ENCODE measurements at places on chromosomes 2 and 18.

GRCh38 chr2:238940806-238941205, 92.9 kb downstream of the TWIST2 start:
- DNase-seq = no peak

GRCh38 chr2:179842498-179843153, 18.8 kb downstream of the ZNF385B start:
- no peak for DNase-seq

GRCh38 chr2:218745559-218746469, 35.2 kb downstream of the TTLL4 start:
- DNase-seq = no peak

- no peak for DNase-seq
These were observed 96.8 kb downstream of the BOD1L2 start for GRCh38 chr18:57243624-57244179.

- no peak for DNase-seq
These were observed 58.2 kb downstream of the HS6ST1 start for GRCh38 chr2:128260239-128261138.

DNA sequence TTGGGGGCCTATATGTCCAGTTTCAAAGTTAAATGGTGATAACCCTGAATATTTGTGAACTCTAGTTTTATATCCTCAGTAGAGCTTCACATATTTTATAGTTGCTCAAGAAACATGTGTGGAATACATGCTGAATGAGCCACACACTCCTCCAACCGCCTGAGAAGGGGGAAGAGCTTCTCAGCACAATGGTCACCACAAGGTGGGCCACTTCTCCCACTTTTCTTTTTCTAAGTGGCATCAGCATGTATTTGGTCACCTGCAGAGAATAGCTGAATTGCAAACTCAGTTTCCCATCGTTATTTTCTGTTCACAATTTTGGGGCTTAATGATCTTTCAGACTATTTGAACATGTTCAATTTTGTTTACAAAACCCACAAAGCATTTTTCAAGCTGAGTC, 340.5 kb downstream of the PARD3B start:
- DNase-seq = no peak

GRCh38 chr2:63788071-63788470, 53.6 kb upstream of the UGP2 start:
- no peak for DNase-seq

DNA sequence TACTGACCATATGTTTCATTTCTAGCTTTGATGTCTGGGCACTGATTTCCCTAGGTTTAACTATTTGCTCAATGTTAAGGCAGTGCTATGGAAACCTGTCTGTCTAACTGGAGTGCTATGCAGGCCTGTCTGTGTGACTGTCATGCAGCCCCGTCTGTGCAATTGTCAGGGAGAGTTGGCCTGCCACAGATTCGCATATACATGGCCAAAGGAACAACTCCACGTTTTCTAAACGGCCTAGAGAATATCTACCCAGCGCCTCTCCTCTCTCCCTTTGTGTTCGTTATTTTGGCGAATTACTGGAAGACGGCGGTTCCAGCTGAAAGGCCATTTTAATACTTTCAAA, 59.6 kb upstream of the PSME4 start:
- no peak for DNase-seq

- no peak for DNase-seq
These were observed 220.8 kb downstream of the CDH2 start for GRCh38 chr18:27956001-27956640.

DNA sequence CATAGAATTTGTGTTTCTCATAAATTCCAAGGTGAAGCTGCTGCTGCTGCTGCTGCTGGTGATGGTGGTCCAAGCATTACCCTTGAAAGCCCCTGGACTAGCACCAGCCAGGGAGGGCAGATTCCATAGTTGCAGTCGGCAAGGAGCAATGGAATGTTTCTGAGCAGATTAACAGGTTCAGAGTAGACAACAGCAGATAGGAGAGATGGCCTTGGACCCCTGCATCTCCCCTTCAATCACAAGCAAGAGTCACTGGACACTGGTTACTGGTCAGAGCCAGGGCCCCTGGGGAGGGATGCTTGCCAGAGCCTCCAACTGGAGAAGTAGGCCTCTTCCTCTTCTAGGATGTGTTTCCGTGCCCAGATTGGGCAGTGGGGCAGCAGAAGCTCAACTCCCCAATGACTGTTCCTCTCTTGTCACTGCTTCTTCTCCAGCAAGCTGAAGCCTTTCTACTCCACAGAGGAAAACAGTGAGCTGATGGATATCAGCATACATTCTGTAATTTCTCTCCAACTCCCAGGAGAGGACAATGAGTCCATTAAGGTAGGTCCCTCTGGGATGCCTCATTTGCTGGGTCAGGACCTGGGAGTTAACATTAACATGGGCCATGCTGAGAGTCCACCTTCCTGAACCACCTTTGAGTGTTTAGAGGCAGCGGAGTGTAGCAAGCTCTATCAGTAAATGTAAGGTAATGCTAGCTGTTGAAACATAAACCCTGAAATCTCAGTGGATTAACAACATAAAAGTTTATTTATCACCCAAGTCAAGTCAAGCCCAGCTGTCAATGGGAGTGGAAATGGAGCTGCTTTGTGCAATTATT, 35.3 kb downstream of the MROH2A start:
- DNase-seq = no peak

GRCh38 chr2:120981443-120981842, 245.8 kb downstream of the GLI2 start:
- no peak for DNase-seq

DNA sequence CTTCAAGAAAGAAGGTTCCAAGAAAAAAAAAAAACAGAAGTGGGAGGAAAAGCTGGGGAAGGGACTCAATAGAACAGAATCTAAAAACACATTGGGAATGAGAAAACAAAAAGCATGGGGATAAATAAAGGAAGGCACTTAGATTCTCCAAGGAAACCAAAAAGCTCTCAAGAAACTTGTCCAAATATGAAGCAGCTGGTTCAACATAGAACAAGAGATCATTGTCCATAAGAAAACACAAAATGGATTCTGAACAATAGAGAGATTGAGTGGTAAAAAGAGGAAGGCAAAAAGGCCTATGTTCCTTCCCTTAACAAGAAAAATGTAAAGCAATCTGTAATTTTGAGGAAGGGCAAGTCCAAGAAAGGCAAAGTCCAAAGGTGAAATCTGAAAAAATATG, 32.9 kb upstream of the ALK start:
- DNase-seq = no peak

- no peak for DNase-seq
These were observed 101.8 kb downstream of the ASAP2 start for GRCh38 chr2:9308186-9308955.

- DNase-seq = no peak
These were observed 31.3 kb downstream of the PPM1B start for GRCh38 chr2:44200011-44200410.

DNA sequence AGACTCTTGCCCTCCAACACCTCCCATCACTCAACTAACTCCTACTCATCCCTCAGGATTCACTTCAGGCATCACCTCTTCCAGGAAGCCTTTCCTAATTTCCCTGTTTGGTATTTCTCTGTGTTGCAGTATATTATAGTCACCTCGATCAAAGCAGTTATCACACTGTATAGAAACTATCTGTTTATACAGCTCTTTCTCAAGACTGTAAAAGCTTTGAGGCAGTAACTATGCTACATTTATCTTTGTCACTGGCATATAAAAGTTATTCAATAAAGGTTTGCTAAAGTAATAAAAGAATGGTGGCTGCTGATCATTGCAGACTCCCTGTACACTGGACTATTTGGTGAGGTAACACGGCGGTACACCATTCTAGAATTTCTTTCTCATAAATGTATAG, 284.9 kb downstream of the PAX3 start:
- no peak for DNase-seq

DNA sequence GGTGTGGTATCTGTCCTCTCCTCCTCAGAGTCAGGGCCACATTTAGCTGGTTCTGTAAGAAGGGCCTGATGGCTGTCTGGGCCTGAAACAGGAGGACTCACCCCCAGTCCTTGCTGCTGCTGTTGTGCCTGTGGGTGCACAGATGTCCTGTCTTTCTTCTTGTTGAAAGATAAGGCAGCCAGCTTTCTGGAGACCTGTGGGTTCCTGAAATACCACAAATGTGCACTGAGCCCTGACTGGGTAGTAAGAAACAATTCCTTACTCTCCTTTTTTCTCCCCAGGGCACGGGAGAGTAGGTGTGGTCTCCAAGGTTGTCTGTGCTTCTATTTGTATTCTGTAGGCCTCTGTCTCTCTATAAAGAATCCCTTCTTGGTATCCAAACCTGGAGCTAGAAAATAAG, 96.2 kb upstream of the DLX2 start:
- DNase-seq = no peak

DNA sequence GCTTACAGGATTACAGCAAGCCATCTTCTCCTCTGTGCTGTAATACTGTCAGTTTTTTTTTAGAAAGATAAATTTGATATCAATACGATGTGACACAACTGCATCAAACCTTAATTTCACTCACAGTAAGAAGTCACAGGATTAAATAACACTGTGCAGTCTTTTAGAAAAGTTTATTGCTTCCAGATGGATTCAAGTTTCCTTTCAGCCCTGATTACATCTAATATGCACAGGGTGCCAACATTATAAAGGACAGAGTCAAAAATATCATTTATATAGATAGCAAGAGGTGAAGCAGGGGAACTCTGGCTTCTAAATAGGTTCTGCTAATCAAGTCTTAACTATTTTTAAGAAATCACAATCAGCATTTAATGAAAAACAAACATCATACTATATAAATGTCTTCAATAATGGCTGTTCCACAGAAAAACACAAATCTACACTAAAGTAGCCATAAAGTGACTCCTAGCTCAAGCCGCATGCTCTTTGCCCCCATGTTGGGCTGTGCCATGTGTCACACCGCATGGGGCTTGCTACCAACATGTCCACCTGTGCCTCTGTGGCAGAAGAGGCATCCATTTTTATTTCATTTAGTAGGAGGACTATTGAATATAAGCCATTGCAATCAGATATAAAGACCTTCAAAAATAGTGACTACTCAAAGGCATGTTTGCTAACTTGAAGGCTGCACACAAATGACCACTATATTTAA, 35.0 kb downstream of the CERKL start:
- no peak for DNase-seq

DNA sequence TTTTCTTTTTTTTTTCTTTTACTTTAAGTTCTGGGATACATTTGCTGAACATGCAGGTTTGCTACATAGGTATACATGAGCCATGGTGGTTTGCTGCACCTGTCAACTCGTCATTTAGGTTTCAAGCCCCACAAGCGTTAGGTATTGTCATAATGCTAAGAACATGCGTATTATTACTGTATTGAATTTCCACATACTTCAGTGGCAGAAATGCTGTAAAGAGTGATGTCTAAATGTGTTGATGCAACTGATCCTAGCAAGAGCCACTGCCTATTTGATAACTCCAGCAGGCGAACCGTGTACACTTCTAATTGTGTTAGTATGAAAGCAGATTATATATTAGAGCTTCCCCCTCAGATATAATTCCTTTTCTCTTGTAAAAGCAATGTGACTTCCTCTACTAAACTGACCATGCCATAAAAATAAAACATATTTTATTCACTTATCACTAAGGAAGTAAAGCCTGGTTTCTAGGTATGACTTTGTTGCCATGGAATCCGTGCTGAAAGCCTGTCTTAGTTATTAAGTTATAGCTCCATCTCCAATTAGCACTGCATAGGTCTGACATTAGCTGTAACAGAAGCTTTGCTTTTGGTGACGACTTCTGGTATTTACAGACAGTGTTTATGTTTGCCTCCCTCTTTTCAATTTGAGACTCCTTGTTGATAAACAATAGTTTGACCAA, 280.0 kb downstream of the GALR1 start:
- DNase-seq = no peak

- no peak for DNase-seq
These were observed at the start of gene VSNL1 for GRCh38 chr2:17540093-17540812. Gene VSNL1, plus strand, starts transcription at chr2:17540696. Its CDS starts 51,379 bp downstream, at chr2:17592075.

DNA sequence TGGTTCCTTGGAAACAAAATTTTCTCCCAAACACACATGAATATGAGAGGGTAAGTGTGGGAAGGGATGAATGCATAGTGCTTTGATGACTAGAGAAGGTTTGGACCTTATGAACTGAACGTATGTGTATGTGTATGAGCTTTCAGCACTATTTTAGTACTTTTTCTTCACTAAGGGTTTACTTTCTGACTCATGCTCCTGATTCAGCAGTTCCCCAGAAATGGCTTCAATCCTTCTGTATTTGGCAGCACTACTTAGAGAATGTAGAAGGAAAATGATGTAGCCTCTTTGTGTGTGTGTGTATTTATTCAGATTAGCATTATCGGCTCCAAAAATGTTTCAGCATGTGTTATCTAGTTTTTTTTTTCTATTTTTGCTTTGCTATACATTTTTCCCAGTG, 22.2 kb downstream of the KCNJ3 start:
- DNase-seq = no peak

DNA sequence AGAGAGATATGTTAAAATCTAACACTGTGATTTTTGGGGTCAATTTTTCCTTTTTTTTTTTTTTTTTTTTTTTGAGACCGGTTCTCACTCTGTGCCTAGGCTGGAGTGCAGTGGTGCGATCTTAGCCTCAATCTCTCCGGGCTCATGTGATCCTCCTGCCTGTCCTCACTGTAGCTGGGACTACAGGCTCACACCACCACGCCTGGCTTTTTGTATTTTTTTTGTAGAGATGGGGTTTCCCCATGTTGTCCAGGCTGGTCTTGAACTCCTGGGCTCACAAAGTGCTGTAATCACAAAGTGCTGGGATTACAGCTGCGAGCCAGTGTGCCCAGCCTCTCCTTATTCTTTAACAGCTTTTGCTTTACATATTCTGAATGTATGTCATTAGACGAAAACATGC, 2.9 kb upstream of the HAAO start:
- DNase-seq = no peak

DNA sequence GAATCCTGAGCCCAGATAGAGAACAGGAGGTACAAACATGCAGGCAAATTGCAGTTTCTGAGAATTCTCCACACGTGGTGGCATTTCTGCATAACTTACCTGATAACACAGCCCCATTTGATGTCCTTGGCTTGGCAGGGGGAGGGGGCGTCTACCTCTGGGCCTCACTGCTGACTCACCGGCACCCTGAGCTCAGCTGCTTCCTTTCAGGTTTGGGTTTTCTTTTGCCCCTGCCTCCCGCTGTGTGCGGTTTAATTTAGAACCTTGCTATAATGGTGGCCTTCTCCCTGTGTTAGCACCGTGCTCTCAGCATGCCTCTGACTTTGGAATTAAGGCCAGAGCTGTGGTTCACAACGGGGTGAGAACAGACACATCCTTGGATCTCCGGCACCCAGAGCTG, 4.4 kb downstream of the CTIF start:
- no peak for DNase-seq

DNA sequence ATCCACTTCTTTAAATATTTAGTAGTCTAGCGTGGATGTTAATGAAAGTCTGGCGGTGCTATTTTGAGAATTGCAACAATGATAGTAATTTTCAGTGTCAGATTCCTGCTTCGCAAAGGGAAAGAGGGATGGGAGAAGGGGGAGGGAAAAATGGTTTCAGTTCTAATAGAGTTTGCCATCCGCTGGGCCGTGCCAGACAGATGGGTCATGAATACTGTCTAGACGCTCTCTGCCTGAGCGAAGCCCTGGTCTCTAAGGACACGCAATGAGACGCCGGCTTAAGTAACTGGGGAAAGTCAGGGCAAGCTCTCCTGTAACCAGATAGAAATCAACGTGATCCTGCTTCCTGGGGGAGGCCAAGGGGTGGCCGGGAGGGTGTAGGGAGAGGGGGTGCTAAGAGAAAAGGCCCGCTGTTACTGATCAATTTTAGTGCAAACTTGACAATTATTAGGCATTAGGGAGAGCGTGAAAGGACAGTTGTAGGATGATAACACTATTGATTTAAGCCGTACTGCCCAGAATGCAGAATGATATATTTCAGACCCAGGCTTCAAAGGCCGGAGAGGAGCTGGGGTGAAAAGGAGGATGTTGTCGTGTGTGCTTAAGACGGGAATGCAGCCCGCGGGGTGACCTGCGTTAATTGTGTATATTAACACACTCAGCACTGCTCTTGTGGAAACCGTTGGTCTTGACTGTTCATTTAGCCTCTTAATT, 229.2 kb downstream of the LDLRAD4 start:
- no peak for DNase-seq
